ENCODE measurements at places on chromosomes 7 and 10.

GRCh38 chr10:73997461-73997786 is 492 bp upstream of the VCL start:
- DNase-seq = no peak

DNA sequence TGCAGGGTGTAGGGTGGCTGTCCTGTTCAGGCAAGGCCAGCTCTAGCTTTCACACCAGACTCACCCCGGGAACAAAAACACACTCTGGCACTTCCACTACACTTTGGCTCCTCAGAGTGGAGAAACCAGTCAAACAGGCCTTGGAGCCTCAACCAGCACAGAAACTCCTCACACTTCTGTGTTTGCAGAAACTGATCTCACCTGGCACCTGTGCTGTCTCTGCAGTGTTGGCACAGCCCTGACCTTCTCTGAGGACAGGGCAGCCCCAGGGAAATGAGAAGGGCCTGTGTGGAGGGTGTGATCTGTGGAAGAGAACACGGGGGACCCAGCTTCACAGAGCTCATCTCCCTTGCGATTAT is 4.1 kb upstream of the CALML5 start:
- DNase-seq = no peak

- DNase-seq = no peak
Observed at GRCh38 chr10:109880886-109881768, 42.2 kb downstream of the XPNPEP1 start.

DNA sequence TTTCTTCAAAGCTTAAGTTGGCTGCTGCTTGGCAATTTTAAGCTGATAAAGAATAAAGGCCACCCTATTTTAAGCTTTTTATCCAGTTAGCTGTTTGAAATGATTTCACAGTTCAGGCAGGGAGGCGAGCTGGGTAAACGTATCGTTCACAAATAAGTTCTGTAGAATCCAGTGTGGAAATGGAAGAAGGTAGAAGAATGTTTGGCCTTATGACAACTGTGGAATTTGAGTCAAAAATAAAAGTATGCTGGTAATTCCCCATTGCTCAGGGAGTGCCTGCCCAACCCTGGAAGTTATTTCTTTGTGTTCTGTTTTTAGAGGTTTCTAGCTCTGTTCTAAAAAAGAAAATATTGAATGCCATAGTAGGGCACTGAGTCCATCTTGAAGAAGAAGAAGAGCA is 113.1 kb downstream of the ARL4A start:
- no peak for DNase-seq

- DNase-seq = no peak
Observed at GRCh38 chr10:116882639-116883038, 33.3 kb downstream of the ENO4 start.

- no peak for DNase-seq
Observed at GRCh38 chr10:95531058-95531809, 29.9 kb downstream of the SORBS1 start.

- DNase-seq = no peak
Observed at GRCh38 chr7:50595491-50596102, 30.4 kb upstream of the DDC start.

DNA sequence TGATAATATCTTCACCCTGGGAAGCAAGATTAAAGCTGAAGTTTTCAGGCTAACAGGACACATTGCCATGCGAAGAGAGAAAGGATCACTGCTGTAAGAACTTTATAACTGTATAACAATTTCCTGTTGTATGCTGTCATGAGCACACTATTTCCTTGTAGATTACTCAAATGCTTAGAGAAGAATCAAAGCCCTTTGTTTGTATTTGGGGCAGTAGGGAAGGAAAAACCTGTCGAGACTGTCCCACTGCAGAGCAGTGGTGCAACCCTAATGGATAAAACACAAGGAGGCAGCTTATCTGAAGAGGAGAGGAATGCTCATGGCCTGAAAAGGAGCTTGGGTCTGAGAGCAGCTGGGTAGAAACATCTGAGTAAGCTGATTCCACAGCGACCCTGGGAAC is 327.7 kb upstream of the NPSR1 start:
- no peak for DNase-seq

- no peak for DNase-seq
Observed at GRCh38 chr10:11285171-11285570, 267.5 kb downstream of the CELF2 start.

- DNase-seq = no peak
Observed at GRCh38 chr7:85025312-85025756, 161.5 kb downstream of the SEMA3D start.

DNA sequence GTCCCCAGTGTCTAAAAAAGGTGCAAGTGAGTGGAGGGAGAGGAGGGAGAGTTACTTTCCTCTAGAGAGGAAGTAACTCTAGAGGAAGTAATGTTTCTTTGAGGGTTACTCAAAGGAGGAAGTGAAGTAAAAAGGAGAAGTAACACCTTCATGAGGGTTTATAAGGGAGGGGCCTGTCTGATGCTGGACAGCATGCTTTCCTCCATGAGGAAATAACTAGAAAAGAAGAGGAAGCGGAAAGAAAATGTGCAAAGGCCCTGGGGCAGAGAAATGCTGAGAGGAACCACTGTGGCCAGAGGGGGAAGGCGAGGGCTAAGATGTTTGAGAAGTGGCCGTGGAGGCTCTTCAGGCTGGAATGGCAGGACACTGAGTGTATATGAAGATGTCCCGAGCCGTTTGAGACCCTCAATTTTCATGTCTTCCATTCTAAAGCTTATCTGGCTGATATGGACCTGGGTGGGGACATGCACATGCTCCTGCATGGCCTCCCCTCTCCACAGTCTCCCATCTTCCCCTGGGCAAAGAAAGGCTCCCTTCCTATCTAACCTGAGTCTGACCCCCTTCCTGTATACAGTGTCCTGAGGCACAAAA is 3.4 kb upstream of the SLC18A2 start:
- no peak for DNase-seq

GRCh38 chr7:96685353-96685752 is 24.3 kb downstream of the SEM1 start:
- no peak for DNase-seq

DNA sequence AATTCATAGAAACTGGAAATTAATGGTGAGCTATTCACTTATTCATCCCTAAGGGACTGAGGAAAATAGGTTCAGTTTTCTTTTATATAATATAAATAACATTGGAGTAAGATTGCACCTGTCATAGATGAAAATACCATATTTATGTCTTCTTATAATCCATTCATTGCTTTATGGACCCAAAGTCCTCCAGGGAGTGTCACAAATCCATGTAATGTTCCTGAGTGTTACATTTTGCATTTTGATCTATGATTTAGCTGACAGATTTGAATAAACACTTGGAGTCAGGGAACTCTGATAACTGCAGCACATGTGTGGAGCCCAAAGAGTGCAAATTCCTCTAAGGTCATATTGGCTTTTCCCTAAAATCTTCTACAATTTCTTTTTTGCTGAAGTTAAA is 484.3 kb downstream of the MDFIC start:
- DNase-seq = no peak

GRCh38 chr7:50266635-50267386 is 37.7 kb upstream of the IKZF1 start:
- DNase-seq = peak; percentile 74

- DNase-seq = no peak
Observed at GRCh38 chr10:34758447-34758996, 56.6 kb downstream of the PARD3 start.

GRCh38 chr10:71970331-71970730 is 6.1 kb downstream of the CHST3 start:
- no peak for DNase-seq

DNA sequence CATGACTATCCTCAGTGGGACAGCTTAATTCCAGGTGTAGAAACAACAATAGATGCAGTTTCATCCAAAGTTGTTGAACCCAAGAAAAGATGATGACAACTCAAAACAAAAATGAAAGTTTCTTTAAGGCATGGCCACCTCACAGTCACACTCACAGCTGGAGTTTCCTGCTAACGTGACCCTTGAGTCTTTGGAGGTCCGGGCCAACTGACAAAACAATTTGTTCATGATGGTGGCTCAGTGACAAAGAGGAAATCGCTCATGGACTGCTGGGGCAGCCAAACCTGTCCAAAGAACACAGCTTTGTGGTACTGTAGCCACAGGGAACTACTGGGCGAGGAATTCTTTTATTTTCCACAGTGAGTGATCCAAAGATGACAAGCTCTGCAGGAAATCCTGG is 96.0 kb upstream of the JCAD start:
- DNase-seq = no peak

DNA sequence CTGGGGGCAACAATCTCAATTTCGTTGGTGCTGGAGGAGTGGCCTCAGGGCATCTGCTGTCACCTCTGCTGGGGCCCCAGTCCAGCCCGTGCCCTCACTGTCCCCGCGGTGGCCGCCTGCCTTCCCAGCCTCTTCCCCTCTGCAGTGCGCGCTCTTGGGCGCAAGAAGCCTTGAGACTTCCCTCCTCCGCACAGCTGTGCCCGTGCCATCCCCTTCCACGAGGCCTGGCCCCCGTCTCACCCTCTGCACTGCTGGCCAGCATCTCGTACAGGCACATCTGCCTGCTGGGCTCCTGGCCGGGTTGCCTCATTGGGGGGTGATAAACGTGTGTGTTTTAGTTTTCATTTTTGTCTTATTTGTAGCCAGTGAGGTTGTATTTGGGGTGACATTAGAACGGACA is 14.0 kb downstream of the IDI2 start:
- DNase-seq = no peak

- no peak for DNase-seq
Observed at GRCh38 chr10:84933402-84933801, 605.0 kb downstream of the CCSER2 start.

DNA sequence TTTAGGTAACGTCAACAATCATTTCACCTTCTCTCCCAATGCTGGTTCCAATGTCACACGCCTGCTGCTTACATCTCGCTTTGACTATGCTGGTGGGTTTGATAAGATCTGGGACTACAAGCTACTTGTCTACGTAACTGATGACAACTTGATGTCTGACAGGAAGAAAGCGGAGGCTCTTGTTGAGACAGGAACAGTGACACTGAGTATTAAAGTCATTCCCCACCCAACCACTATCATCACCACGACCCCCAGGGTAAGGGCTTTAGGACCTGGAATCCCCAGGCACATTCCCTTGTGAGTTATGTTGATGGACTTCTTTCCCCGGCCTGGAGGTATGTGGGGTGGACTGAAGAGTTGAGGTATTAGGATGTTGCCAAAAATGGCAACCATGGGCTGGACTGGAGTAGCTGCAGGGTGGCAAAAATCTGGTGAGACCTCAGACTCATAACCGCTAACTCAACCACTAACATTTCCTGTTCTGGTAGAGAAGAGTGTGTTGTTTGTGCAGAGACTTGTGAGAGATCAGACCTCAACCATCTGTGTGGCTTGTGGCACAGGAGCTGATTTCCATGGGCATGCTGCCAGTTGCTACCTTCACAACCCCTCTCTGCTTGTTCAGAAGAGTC is 59.2 kb downstream of the CDHR3 start:
- peak; percentile 34 for DNase-seq

GRCh38 chr10:116716381-116716780 is 26.0 kb downstream of the HSPA12A start:
- DNase-seq = no peak

DNA sequence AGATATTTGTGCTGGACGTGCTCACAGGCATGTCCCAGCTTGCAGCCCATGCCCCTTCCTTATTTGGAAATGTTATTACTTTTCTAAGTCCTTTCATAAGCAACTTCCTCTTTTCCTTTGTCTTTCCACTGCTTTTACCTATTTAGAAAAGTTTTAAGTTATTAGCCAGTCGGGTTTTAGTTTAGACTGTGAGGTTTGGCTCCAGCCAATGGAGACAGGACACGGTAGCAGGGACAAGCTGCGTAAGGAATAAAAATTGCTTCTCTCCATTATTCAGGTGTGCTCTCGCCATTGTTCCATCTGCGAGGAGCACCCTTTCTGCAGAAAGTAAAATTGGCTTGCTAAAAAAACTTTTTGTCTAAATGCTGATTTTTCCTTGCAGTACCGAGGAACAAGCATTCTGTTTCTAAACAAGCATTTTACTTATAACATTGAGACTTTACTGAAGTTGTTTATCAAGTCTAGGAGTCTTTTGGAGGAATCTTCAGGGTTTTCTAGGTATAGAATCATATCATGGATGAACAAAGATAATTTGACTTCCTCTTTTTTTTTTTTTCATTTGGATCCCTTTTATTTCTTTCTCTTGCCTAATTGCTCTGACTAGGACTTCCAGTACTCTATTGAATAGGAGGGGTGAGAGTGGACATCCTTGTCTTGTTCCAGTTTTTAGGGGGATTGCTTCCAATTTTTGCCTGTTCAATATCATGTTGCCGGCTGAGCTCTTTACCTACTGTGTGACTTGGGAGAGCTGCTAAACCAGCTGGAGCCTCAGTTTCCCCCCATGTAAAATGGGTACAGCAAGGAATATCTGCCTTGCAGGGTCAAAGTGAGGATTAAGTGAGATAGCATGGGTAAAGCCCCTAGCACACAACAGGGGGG is 63.8 kb downstream of the ALOX5 start:
- DNase-seq = no peak

DNA sequence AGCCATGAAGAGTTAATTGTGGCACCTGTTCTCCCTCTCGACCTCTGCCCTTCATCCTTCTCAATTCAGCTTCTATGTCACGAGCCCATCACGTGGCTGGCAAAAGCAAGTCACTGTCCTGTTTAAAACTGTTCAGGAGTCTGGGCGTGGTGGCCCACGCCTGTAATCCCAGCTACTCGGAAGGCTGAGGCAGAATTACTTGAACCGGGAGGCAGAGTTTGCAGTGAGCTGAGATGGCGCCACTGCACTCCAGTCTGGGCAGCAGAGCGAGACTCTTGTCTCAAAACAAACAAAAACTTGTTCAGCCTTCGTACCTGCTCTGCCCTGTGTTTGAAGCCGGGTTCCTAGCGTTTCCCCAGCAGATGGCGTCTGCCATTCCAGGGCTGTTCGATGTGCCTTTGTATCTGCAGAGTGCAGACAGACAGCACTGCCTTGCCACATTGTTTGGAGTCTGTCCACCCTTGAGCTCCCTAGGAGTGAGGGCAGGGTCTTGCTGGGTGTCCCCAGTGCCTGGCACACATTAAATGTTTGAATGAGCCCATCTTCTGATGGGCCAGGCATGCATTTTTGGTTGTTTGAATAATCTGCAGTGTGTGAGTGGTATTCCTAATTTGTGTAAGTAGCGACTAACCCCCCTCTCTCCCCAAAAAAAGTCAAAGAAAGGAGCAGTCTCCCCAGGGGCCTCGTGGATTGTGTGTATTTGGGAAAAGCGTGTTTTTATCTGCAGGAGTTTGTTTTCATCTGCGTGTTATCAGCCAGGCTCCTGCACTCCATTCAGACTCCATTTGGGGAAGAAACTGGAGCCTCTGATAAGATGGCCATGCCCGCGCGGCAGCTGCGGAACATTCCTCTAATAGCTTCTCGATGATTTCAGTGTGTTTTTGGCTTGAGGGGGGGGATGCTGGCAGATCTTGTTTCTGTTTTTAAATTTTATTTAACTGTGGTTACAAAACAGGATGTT is 61.2 kb downstream of the DNAJB6 start:
- DNase-seq = no peak

- DNase-seq = no peak
Observed at GRCh38 chr10:124172181-124172916, 79.0 kb upstream of the CHST15 start.

Data from stimulated activated CD8-positive, alpha-beta memory T cell treated with anti-CD3 and anti-CD28 coated beads, Interleukin-15, amount 100 ng/mL, for 4 hours (primary cell).